ENCODE measurements at places on chromosomes 5 and 9.

- no peak for DNase-seq
Observed at GRCh38 chr5:10290438-10290837, 17.3 kb downstream of the CMBL start.

DNA sequence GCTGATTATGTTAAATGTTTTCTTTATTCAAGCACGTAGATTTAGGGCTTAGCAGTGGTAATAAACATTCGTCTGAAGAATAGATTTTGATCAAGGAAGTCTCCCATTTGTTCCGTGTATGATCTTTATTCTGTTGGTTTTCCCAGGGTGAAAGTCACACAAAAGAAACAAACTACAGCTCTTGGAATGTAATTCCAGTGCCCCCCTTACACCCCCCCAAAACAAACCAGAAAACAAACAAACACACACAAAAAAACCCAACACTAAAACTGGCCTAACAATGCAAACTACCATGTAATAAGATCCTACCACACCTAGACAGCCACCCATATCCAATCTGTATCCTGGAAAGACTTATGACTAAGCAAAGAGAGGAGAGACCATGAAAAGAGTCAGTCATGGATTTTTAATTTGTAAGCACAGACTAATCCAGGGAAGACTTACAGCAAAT is 196.2 kb upstream of the ELL2 start:
- DNase-seq: no peak

GRCh38 chr9:135343837-135344522 is 135.6 kb upstream of the PPP1R26 start:
- peak; percentile 6 for DNase-seq

- DNase-seq: no peak
Observed at GRCh38 chr9:124363326-124364096, 51.7 kb downstream of the PSMB7 start.

DNA sequence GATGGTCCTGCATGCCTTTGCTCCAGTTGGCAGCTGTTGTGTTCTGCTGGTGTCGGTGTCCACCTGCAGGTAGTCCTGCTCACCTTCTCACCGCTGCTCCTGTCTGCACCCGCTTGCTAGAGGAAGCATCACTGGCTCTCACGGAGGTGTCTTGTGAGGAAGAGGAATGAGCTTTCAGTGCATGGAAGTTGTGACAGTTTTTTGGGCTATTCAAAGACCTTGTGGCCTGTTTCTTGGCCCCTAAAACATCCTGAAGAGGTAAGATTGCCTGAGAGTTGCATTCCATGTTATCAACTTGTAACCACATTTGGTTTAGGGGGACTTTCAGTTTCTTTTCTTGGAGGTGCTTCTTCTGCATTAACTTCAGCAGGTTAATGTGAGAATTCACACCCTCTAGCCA is 85.6 kb downstream of the MACROH2A1 start:
- no peak for DNase-seq

DNA sequence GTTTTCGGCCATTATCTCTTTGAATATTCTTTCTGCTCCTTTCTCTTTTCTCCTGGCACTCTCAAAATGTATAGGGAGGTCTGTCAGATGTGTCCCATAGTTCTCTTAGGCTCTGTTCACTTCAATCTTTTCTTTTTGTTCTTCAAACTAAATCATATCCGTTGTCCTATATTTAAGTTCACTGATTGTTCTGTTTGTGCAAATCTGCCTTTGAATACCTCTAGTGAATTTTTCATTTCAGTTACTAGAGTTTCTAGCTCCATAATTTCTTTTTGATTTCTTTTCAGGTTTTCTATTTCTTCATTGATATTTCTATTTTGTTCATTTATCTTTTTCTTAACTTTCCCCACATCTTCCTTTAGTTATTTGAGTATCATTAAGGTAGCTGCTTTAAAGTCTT is 65.4 kb downstream of the CERT1 start:
- no peak for DNase-seq

GRCh38 chr9:113488490-113488889 is 25.0 kb downstream of the RGS3 start:
- no peak for DNase-seq

GRCh38 chr5:144130306-144130705 is 40.2 kb downstream of the YIPF5 start:
- DNase-seq: no peak

DNA sequence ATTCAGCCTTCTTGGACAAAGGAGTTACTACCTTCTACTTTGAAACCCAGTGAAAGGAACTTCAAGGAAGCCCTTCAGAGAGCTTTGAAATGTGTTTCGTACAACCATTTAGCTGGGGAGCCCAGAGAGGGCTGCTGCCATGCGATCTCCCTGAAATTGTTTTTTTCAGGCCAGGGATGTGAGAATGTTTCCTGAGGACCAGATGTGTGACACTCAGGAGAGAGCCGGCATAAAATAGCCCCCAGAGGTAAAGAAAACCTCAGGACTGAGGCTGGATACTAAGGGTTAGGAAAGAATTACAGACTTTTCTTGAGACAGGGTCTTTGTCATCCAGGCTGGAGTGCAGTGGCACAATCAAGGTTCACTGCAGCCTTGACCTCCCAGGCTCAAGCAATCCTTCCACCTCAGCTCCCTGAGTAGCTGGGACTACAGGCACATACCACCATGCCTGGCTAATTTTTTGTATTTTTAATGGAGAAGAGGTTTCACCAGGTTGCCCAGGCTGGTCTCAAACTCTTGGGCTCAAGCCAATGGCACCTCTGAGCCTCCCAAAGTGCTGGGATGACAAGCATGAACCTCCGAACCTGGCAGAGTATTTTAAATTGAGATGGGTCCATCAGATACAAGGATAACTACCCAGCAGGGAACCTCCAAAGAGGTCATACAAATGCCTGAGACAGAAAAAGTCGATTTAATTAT is 8.4 kb downstream of the RPL37 start:
- no peak for DNase-seq

GRCh38 chr5:58248221-58248620 is 211.7 kb downstream of the PLK2 start:
- DNase-seq: no peak

GRCh38 chr9:114803479-114804265 is 2.2 kb downstream of the TNFSF15 start:
- no peak for DNase-seq

DNA sequence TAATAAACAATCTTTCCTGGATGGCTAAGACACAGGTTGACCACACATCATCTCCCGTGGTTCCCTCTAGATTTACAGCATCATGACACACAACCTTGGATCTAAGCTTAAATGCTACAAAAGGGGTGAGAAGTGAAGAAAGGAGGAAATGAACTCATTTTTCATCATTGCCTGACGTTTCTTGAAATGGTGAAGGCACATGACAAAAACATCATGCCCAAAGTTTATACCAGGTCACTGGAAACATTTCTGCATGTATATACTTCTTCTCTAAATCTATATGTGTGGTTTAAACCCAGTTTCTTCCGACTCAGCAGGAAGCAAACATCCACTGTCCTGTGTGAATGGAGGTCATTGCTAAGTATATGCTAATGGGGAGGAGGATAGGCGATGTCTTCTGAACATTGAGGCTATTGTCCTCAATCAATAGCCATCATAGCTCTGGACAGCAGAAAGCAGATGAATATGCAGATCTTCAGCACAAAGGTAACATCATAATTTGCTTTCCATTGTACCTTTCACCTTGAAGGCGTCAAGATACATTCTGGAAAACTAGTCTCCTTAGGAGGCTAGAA is 137.4 kb downstream of the MED27 start:
- DNase-seq: peak; percentile 88

GRCh38 chr5:180648658-180649296 is 623 bp downstream of the FLT4 start:
- DNase-seq: no peak

DNA sequence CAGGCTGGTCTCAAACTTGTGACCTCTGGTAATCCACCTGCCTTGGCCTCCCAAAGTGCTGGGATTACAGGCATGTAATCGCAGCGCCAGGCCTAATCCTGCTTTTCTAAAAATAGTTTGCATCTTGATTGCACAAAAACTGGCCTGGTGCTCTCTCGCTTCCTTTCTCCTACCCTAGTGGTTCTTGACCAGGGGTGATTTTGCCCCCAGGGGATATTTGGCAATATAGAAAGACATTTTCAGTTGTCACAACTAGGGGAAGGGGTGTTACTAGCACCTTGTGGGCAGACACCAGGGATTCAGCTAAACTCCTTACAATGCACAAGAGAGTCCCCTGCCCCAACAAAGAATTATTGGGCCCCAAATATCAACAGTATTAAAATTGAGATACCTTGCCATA is 139.8 kb downstream of the DROSHA start:
- DNase-seq: no peak

GRCh38 chr5:128538250-128539037 is 399 bp upstream of the FBN2 start:
- peak; percentile 52 for DNase-seq

GRCh38 chr5:122314036-122314435 is 2.0 kb downstream of the SNCAIP start:
- no peak for DNase-seq

GRCh38 chr5:172854451-172854871 is 20.4 kb downstream of the ERGIC1 start:
- DNase-seq: no peak

DNA sequence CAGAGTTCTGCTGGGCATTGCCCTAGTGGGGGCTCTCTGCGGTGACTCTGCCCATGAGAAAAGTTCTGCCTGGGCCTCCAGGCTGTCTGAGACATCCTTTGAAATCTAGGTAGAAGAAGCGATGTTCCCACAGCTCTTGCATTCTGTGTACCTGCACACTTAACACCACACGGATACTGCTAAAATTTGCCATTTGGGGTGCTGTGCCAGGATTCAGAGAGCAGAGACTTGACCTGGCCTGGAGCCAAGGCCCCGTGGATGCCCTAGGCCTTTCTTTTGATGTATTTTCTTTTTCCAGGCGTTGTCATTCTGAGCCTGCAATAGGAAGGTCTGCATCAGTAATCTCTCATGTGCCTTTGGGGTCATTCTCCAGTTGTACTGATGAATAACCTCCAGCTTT is 89.3 kb upstream of the IL12B start:
- no peak for DNase-seq

Measured in inflammatory macrophage (primary cell).